ENCODE measurements at places on chromosomes 5 and 9.

DNA sequence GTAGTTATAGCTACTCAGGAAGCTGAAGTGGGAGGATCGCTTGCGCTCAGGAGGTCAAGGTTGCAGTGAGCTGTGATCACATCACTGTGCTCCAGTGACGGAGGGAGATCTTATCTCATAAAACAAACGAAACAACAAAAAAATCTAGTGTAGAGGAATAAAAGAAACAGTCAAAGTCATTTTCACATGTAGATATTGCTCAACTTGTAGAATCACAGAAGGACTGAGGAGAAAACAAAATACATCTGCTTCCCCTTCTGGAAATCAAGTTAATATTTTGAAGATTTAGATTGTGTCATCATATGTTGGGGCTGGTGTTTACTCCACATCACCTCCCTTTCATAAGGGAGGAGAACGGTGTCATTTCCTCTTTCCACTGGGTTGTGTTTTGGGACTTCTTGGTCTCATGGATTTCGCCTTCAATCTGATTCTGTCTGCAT lies 8.2 kb upstream of the SLC46A2 start:
- no peak for DNase-seq

DNA sequence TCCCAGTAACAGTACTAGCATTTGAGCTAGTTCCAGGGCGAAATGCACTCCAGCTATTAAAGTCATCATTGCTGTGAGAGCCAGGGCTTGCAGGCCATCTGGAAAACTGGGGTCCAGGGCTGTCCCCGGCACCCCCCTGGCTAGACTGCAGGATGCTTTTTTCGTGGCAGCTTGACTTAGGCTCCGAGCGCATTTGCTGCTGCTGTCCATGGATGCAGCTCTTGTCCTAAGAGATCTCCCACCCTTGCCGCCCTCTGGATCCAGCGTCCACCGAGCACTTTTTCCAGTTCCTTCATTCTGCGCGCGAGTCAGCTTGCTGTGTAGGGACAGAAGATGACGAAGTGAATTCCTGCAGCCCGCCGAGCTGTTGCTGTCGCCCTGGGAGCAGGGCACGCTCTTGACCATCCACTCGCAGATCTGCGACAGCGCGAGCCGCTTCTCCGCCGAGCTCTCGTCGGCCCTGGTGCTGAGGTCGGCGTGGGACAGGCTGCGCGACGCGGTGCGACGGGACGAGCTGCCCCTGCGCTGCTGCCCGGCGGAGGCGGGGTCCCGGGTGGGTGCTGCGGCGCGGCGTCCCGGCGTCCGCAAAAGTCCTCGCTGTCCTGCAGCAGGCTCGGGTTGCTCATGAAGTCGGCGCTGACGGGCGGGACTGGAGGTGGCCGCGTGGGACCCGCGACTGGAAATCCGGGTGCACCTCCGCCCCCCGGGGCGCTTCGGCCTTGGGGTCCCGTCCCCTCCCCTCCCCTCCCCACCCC lies 30.7 kb downstream of the OR2V1 start:
- no peak for DNase-seq

DNA sequence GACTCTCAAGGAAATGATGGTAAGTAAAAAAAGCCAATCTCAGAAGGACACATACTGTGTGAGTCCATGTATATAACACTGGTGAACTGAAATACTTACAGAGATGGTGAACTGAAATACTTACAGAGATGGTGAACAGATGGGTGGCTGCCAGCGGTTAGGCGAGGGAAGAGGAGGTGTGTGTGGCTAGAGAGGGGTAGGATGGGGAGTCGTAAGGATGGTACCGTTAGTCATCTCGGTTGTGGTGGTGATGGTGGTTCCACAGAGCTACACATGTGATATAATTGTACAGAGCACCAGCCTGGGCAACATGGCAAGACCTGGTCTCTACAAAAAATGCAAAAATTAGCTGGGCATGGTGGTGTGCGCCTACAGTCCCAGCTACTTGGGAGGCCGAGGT lies 113.6 kb upstream of the RAPGEF1 start:
- no peak for DNase-seq

DNA sequence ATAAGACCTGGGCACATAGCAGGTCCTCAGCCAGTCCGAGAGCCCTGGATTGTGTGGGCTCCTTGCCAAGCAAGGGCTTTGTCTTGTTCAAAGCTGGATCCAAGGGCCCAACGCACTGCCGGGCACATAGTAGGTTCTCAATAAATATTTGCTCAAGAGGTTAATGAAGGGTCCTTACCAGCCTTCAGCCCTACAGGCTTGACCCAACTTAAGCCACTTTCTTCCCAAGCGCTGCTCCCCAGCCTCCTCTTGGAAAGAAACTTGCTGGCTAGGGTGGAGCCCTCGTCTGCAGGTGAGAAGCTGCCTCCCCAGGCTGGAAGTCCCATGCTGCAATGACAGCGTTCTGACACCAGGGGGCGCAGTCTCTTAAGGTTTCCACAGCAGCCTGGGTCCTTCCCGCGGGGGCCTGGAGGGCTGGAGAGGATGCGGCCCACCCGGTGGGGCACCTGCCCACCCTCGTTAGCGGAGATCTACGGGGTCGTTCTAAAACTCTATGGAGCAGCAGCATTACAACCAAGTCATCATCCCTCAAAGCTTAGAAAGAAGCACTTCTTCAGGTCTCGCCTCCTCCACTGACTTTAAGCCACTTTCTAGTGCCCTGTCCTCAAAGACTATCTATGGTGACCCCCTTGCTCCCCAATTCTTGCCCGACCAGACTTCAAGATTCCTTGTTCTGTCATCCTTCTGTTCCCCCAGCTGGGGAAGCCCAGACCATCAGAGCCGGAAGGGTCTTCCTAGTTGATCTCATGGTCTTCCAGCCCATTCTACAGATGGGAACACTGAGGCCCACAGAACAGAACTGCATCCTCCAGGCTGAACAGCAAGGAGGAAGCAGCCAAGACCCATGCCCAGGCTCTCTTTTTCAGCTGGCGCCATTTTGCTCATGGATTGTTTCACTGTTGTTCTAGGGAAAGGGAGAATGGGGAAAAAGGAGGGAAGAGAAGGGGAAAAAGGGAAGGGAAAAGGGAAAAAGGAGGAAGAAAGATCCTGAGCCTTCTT lies 115.4 kb downstream of the LHX2 start:
- no peak for DNase-seq

- no peak for DNase-seq
These were observed 9.0 kb downstream of the MTREX start for GRCh38 chr5:55316837-55317236.

DNA sequence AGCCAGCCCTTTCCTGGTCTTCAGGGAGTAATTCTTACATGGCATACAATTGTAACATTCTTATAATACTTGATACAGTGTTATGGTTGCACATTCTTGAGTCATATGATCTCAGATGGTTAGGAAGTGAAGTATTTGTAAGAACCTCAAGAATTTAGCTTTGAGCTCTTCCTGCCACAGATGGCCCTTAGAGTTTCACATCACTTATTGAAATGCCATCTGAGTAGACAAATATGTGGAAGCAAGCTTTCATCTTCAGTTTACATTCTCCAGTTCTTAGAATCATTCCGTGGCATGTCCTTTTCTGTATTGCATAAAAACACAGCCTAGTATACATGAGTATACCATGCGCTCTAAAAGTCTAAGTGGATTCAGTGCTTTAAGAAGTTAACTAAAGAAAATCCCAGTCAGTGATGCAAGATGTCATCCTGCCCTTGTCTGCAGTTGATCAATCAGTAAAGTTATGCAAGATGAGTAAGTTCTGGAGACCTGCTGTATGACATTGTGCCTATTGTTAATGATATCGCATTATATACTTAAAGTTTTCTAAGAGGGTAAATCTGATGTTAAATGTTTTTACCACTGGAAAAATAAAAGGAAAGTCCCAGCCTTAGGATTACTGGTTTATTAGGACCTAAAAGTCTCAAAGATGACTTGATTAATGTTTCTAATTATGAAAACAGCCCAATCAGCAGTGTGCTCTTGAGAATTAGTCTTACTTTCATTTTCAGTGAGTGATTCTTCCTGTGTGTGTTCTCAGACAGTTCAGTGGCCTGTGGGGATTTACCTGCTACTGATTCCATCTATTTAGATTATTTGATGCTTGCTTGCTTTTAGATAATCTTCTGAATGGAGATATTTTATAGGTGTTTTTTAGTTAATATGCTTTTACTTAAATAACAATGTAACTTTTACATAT lies 29.4 kb downstream of the RHOBTB3 start:
- peak; percentile 93 for DNase-seq

DNA sequence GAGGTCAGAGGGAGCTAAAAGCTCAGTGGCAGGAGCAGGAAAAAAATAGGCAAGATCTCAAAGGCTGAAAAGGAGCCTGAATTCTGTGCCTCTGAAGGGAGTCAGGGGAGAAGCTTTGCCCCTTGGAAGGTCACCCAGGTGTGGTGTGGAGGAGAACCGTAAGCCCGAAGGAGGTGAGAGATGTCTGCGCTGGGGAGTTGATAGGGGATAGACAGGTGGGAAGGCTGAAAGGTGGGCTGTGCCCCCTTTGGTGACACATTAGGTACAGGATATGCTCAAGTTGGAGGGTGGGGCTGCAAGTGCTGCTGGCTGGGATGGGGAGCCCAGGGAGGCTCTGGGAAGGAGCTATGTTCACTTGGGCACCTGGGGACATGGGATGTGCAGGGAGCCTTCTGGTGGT lies 217.7 kb downstream of the PAX5 start:
- DNase-seq = no peak

DNA sequence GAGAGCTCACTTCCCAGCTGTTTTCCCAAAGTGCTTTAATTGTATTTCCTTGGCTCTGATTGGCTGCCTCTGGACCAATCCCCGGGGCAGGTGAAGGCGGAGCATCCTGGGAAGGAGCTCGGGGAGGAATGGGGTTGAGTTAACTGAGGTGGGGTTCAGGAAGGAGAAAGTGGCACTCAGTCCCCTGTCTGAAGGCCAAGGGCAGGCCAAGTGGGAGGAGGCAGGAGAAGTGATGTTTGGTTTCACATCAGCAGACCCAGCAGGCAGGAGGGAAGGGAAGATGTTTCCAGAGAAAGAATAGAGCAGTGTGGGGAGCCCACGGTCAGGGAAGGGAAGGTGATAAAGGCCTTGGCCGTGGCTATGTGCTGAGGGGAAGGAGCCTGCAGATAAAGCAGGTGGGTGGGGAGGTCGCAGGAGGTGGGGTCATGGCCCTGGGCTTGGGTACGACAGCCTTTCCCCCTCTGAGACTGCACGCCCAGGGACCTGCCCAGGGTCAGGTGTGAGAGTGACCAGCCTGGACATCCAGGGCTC lies 3.1 kb downstream of the TSPAN17 start:
- no peak for DNase-seq

DNA sequence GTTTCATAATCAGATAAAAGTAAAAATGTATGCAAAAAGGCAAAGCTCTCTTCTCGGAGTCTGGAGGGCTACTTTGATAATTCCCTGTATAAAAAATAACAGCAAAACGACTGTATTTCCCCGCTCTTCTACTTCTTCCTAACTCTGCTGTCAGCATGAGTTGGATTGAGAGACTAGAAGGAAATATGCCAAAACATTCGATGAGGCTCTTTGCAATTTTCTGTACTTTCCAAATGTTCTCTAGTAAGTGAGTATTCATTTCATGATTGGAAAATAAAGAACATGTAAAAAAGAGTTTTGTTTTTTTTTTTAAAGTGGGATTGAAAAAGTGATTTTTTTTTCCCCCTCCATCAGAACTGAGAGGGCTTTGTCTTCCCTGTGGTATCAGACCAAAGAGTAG lies 677.5 kb downstream of the ACTL7B start:
- DNase-seq = no peak

DNA sequence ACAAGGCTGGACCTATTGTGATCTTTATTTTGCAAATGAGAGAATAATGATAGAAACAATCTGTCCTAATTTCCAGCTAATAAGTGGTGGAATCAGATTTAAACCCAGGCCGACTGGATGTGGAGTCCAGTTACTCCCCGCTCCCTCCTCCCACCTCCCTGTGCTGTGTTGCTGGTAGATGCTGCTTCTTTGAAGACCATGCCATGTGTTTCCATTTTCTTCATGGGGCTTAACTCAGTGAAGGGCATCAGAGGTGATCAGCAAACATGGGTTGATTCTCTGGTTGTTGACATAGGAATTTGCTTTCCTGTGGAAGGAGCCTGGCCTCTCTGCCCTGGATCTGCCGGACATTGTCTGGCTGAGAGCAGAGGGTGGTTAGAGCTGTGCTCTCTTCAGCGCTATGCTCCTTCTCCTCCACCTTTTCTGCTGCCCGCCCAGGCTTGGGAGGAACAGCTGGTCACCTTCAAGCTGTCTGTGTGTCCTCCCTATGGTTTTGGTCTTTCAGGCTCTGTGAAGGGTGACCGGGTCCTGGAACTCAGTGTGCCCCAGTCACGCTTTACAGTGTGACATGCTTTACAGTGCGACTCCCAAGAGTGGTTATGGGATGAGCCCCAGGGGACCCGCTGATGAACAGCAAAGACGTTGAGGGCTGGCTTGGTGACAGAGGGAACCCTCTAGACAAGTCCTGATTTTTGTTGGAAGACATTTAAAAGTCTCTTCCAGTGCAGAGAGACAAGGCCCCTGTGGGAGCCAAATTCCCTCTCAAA lies 68.4 kb upstream of the RPS23 start:
- no peak for DNase-seq

DNA sequence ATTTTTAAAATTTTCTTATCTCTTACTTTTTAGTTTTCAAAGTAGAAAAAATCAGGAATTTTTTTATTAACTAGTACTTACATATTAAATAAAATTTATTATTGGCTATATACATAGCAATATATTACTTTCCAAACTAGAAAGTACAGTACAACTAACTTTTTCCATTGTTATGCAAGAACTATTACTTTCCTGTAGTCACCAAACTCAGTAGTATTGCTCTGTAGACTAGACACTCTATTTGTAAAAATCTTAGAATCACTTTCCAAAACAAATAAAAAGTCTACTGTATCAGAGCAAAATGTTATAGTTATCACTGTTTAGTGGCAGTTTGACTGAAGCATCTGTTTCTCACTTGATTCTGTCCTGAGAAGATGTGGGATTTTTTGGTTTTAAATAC lies 55.3 kb upstream of the MACIR start:
- no peak for DNase-seq

DNA sequence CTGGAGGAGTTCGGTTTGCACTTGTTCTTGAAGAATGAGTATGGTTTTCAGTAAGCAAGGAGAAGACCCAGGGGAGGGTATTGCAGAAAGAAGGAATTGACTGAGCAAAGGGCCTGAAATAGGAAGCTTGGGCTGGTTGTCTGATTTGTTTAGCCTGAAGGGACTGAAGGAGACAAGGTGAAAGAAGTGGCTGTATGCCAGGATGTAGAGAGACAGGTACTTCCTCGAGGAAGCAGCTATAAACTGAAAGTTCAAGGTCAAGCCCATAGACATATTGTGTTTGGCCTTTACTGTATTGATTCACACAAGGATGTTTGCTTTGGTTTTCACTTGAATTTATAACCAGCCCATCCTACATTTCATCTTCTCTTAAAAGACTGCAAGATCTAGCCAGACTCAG lies 183.1 kb downstream of the PALM2AKAP2 start:
- DNase-seq = no peak
